Smooth muscle cell of the brain vasculature (primary cell): ENCODE measurements at places on chromosomes 2 and 18.

- no peak for DNase-seq
These were observed 20.5 kb upstream of the BCL2L11 start for GRCh38 chr2:111100087-111100764.

- no peak for DNase-seq
These were observed 39.1 kb upstream of the DNMT3A start for GRCh38 chr2:25380586-25381375.

GRCh38 chr18:46239549-46239948 lies 135.4 kb downstream of the HAUS1 start:
- no peak for DNase-seq

GRCh38 chr2:166444306-166444705 lies 49.7 kb downstream of the SCN7A start:
- no peak for DNase-seq

- DNase-seq, result no peak
These were observed 16.7 kb downstream of the RNF144A start for GRCh38 chr2:6933911-6934310.

DNA sequence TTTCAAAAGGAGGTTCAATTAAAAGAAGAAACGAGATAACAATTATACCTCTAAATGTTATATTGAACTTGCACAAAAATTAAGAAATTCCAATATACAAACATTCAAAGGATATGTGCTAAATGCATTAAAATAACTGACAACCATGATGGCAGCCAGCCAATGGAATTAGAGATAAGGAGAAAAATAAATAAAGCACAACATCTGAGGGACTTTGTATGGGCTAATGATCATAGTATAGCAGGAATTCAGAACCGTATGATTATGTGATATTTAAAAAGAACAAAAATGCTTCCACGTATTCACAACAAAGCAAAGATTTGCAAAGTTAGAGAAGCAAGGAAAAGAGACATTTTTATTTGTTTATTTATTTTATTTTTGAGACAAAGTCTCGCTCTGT lies 1103.0 kb downstream of the CBLN2 start:
- no peak for DNase-seq

DNA sequence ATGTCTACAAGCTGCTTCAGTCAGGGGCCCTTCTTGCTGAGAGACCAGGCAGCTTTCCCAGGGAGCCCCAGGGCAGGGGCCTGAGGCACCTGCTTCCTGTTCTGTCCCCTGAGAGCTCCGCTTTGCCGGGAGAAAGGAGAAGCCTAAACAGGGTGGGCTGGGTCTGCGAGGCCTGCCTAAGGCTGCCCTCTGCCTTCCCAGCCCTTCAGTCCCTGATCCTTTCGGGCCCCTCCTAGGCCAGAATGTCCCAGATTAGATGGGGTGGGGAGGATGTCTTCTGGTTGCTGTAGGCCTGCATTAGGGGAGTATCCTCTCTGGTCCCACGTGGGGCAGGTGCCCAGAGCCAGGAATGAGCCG lies 72.4 kb downstream of the TGOLN2 start:
- no peak for DNase-seq

DNA sequence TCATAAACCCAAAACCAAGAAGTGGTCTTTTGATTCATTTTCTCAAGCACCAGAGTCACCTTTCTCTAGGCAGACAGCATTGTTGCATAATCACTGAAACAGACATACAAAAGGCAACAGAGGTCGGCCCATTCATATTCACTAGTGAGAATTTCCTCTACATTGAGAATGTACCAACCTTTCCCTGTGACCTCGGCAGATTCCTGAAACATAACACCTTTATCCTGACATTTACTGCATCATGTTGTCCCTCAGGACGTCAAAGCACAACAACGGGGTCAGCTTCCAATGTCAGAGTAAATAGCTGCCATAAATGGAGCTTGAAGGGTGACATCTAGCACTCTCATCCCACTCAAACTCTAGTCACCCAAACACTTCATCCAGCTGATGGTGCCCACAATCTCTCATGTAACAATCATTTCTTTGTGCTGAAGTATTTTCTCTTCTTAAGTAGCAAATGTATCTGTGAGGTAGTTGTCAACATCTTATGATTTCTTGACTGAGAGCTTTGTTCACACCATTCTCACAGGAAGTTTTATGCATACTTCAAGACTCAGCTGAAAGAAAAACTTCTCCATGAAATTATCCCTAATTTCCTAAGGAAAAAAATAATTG lies 802.6 kb upstream of the CHAC2 start:
- no peak for DNase-seq

DNA sequence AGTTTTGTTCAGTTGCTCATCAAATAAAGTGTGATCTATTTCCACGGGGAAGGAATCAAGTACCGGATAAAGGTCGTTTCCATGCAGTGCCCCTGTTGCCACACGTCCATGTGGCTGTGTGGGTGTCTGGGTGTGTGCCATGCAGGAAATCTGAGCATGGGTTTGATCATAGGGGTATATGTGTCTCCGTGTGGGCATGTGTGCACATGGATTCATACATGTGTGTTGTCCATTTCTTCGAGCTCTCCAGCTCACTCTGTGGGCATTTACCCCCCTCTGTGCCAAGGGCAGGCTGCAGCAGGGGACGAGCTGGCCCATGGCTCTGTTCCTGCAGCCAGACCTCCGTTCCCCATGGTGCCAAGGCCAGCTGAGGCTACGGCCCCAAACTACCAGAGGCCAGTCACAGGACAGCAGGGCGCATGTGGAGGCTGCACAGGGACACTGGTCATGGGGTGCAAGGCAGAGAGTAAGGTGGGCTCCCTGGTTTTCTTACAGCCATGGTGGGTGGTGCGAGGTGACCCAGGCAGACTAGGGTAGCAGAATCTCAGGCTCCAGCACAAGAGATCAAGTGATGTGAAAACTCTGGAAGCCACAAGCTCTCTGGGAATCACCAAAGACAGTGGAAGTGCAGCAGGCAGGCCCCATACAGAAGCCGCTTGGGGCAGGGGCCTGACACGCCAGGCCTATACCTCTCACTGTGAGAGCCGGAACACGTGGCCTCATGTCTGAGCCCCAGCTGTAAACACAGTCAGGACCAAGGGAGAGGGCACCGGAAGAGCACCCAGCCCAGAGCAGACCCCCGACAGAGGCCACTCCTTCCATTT lies 66.4 kb upstream of the RAB6C start:
- DNase-seq, result no peak
